Anterior cingulate cortex (tissue), 58 donors: ENCODE measurements at places on chromosomes 2 and 18.

- DNase-seq = no peak
Measured at GRCh38 chr18:62060820-62061219, 126.0 kb downstream of the PIGN start.

- no peak for DNase-seq
Measured at GRCh38 chr2:24856791-24857211, 63.2 kb downstream of the ADCY3 start.

- no peak for DNase-seq
Measured at GRCh38 chr2:198315791-198316630, 511.6 kb downstream of the PLCL1 start.

DNA sequence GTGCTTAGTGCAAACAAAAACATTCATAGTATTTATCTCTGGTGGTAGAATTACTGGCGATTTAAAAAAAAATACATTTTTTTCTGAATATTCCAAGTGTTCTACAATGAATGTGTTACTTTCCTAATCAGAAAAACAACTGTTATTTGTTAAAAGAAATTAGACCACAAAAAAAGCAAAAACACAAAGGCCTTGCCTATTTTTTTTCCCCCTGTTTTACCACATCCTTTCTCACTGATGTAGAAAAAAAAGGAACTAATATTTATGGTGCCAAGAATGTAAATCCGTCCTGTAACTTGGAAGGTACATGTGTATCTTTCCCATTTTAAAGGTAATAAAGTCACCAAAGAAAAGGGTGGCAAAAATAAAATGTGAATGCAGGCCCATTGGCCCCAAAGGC lies 28.4 kb upstream of the MGAT4A start:
- no peak for DNase-seq

GRCh38 chr2:227765788-227766372 lies 20.2 kb downstream of the SCYGR8 start:
- no peak for DNase-seq
